Activated CD4-positive, alpha-beta T cell treated with anti-CD3 and anti-CD28 coated beads, Interleukin-2, amount 10 ng/mL, durations not matched to agents 7 days and 5 days (primary cell): ENCODE measurements at places on chromosomes 3 and 15. TPM values are rescaled to one million over a fixed set of nuclear protein-coding genes. Genes with fewer than 3 reads are reported as not detected.

ANKRD63 gene
- not detected for total RNA-seq

PIGZ gene
- 2.7 TPM for total RNA-seq

GRCh38 chr3:195889870-195890295 is 18.5 kb downstream of the TNK2 start:
- DNase-seq, result no peak

GP5 gene
- 1.3 TPM for total RNA-seq

ASB7 gene
- total RNA-seq, result 21.3 TPM

DNA sequence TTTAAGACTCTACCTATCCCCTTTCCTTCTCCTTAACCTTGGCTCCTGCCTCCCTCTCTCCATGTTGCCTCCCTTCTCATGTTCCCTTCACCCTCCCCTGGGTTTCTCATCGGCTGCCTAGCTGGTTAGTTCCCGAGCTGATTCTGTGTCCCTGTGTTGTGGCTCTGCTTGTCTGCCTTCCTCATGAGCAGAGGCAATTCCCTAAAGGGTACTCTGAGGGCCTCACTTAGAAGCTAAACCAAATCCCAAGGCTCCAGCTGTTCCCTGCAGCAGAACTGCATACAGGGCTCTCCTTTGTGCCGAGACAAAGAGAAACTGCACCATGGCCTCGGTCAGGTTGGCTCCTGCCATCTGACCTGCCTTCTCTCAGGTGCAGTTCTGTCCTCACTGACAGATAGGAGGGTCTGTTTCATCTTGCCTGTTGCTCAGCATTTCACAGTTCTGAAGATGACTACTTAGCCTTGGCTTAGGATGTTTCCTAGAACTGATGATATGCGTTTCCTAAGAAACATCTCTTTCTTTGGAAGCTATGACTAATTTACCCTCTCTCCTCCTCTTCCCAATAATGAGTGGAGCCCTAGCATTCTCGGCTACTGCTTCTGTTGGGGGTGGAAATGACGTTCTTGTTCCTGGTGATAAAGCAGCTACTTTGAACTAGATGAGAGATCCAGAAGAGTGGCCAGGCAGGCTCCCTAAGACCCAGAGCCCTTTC is 27.1 kb downstream of the DUOX1 start:
- no peak for DNase-seq

GRCh38 chr15:73957276-73957675 is 31.0 kb downstream of the LOXL1 start:
- DNase-seq, result no peak

CKMT1A gene
- not detected for total RNA-seq

DNA sequence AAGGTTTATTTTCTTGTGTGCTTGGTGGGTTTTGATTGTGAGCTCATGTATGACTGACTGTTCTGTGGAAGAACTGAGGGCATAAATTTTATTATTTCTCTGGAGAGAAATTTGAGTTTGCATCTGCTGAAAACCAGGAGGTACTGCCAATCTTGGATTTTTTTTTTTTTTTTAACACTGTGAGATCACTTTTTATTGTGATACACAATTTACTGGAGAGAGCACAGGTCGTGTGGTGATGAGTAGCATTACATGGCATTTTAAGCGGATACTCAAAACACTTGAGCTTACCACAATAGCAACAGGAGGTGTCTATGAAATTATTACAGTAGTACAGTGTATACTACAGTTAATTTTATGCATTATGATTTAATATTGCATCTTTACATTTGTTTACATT is 237.4 kb downstream of the MFSD1 start:
- DNase-seq, result no peak

IL12A gene
- total RNA-seq, result not detected

SAMD7 gene
- total RNA-seq, result not detected

CPB1 gene
- total RNA-seq, result not detected

- DNase-seq, result no peak
Observed at GRCh38 chr15:49898097-49898496, 220.9 kb downstream of the ATP8B4 start.

AADACL2 gene
- total RNA-seq, result not detected

GRCh38 chr15:28094732-28095521 is 4.2 kb downstream of the OCA2 start:
- no peak for DNase-seq

DNA sequence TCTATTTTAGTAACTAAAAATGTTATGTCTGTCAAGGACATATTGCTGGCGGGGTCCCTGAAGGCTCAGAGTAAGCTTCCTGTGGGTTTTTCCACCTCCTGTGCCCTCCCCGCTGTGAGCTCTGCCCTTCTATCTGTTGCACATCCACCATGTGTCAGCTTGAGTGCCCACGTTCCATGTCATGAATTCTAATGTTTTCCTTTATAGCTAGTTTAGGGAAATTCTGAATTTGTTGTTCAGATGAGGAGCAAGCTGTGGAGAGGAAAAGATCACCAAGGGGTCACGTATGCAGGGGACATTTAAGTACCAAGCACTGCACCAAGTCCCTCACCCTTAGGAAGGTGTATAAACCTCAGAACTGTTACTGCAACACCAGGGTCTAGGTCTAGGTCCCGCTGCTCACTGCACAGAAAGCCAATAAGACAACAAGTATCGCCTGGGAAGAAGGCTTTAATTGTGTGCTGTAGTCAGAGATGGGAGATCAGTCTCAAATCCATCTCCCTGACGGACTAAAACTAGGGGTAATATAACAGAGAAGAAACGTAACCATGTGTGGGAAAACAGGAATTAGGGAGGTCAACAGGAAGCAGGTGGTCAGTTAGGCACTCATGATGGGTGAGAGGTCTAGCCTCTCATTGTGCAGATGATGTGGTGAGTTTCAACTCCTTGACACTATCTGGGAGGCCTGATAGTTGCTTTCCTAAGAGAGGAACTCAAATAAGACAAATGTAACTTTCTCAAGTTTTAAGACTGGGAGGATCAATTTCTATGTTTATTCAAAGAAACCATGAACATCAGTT is 9.7 kb downstream of the GP9 start:
- DNase-seq, result no peak

DNA sequence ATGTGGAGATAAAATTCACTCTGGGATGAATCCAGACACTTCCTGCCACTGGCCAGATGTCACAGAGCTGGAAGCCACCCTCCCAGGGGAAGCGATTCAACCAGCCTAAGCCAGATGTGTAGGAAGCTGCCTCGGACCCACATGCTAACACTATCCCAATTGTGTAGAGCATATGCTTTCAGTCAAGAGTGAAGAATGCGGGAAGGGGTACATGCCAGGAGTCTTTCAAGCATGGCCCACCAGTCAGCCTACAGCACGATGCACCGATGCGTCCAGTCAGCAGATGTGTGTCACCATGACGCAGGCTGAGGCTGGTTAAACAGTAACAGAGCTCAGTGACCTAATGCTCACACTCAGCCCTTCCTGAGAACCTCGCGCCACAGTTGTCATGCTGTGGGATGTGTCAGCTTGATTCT is 38.8 kb upstream of the BNC1 start:
- no peak for DNase-seq

VPS18 gene
- 16.2 TPM for total RNA-seq

GRCh38 chr3:38588371-38588971 is 61.0 kb downstream of the SCN5A start:
- DNase-seq, result peak; percentile 1

DNA sequence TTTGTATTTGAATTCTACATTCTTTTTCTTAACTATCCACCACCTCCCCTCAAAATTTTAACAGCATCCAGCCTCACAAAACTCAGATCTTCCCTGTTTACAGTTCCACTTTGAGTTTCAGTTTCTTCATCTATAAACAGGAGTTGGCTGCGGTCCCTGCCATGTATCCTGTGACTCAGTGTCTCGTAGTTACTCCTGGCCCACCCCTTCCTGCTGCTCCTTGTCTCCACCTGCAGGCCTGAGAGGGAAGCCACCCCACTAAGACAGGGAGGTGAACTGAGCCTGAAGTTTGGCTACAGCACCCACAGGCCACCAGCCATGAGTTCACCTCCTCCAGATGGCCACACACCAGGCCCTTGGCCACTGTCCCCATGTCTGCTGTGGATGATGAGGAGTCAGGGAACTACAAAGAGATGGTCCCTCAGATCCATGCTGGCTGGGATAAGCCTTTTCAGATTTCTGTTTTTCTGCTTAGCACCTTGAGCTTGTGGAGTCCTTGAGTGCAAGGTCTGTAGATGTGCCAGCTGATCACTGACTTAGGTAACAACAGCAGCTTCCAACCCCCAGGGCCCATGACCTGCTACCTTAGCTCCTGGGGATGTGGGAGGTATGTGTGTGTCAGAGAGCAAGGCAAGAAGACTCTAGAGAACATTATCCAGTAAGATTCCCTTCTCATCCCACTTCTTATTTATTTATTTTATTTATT is 37.5 kb downstream of the CD86 start:
- DNase-seq, result peak; percentile 50

DNA sequence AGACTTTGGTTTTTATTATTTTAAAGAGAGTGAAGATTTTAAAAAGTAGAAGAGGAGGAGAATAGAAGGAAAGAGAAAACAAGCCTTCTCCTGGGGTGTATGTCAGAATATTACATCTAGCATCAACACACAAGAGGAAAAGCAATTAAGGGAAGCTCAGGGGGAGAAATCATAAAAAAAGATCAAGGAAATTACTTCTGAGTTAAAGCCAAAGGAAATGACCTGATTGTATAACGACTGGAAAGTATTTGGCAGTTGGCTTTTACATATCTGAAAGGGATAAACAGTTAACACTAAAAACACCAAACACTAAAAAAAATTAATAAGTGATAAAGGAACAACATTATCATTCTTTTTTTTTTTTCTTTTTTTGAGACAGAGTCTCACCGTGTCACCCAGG is 58.4 kb downstream of the CPNE4 start:
- DNase-seq, result no peak

FETUB gene
- not detected for total RNA-seq

- DNase-seq, result no peak
Observed at GRCh38 chr15:25894371-25894902, 31.3 kb upstream of the ATP10A start.

GRCh38 chr15:51623386-51623938 is 891 bp upstream of the DMXL2 start:
- DNase-seq, result no peak

DNA sequence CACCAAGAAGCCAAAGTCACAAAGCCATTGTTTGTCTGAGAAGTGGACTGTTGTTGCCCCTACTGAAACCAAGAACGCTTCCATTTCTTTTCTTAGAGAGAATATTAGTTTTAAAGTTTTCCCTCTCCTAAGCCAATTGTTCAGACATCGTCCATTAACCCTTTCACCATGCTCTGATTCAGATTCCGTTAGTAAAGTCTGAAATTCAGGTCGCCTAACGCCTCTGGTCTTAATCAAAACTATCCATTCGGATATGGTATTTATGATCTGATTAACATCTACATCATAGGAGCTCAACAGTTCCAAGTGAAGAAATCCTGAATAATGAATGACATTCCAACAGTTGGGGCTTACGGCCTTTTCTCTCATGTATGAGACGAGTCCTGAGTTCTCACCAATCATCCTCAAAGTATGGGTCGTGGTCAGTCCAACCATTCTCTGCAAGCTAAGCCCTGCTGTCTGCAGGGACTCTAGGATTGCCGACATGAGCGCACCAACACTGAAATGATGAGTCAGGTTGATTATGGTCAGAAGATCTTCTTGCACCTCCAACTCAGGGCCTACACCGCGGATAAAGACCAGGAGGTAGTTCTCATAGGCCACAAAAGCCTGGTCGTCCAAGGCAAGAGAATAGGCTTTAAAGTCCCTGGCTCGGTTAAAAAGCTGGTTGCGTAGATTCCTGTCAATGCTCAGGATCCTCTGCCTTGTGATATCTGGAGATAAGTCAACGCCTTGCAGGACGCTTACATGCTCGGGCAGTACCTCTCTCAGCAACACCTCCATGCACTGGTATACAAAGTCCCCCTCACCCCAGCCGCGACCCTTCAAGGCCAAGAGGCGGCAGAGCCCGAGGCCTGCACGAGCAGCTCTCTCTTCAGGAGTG is 767 bp downstream of the EPM2AIP1 start:
- no peak for DNase-seq

DNA sequence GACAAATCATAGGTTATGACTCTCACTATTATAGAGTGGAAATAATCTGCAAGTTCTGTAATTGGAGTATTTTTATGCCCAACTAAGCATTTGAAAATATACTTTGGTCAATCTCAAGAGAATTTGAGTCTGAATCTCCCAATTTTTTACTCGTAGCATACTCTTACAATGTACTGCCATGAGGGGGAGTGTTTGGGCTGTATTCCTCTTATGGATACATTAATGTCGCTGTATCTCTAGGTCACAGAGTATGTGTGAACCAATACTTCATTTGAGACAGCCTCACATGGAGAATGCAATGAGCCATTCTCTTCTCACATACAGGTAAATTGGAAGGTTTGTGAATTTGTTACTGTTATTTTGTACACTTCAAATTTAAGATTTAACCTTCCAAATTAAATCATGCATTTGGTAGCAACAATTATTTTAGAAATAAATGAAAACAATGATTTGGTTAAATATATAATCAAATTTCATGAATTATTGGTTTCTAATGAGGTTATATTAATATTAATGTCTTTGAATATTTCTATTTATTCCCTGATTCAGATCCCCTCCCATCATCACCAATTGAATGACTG is 5.5 kb upstream of the CD200 start:
- DNase-seq, result peak; percentile 73

DNA sequence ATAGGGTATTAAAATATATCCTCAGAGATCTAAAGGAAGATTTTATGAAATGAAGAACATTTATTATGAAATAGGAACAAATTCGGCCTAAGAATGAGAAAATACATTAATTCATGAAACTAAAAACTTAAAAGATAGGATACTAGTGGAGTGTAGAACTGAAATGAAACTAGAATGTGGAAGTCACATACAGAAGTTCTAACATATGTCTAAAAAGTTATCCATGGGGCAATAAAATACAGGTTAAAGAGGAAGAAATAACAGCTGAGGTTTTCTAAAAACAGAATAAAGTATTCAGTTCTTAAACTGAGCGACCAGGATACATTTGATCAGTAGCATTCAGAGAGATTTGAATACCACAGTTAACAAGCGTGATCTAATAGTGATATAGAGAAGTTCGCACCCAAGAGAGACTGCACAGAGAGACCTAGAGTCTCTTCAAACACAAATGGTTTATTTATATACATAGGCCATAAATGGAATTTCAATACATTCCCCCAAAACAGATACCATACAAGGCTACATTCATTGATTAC is 85.9 kb downstream of the FEZF2 start:
- DNase-seq, result no peak

DNA sequence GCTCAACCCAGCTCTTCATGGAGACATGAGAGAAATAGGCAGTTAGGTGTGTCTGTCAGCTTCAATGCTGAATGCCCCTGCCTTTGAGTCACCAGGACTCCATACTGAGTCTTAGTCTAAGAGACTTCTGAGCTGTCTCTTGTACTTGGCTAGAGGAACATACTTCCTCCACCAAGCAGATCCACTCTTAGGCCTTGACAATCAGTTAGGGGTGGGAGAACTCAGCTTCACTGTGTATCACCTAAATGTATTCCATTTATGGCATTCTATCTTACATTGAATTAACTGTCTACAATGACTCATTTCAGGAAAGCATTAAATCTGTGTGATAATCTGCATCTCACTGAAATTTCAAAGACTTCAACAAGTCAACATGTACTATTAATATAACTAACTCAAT is 66.0 kb downstream of the STAC start:
- no peak for DNase-seq
